ENCODE measurements at places on chromosomes 7 and 10.
A peak's percentile ranks its signal among the peaks of the same experiment; 100 is the strongest.

GRCh38 chr7:129606803-129607202 lies 4.7 kb upstream of the NRF1 start:
- no peaks in the 10 kb centered on the region for H3K27me3 ChIP-seq
- peaks cover 9% of the 10 kb centered on the region for H3K4me1 ChIP-seq
- H3K27ac ChIP-seq, result no peak overlapping the region
- DNase-seq, result no peak
- H3K4me3 ChIP-seq, result no peak overlapping the region

GRCh38 chr10:79098596-79099015 lies 29.8 kb downstream of the ZMIZ1 start:
- H3K4me3 ChIP-seq, result no peak overlapping the region
- H3K27ac ChIP-seq, result no peak overlapping the region
- DNase-seq, result no peak
- H3K27me3 ChIP-seq, result no peaks in the 10 kb centered on the region

DNA sequence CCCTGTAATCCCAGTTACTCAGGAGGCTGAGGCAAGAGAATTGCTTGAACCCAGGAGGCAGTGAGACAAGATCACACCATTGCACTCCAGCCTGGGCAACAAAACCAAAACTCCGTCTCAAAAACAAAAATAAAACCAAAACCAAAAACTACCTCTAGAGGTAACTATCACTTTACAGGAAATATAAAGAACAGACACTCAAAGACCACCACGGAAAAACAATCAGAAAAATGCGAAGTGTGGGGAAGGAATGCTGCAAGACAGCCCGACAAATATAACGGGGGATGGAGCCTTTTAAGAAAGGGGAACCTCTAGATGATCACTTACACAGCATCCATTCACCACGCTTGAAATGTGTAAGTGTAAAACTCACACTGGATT lies 4.3 kb downstream of the HNRNPF start:
- H3K4me3 ChIP-seq, result peak overlapping the region; percentile 98
- H3K27me3 ChIP-seq, result no peaks in the 10 kb centered on the region
- H3K27ac ChIP-seq, result peak overlapping the region; percentile 90
- peaks cover 62% of the 10 kb centered on the region for H3K4me1 ChIP-seq

DNA sequence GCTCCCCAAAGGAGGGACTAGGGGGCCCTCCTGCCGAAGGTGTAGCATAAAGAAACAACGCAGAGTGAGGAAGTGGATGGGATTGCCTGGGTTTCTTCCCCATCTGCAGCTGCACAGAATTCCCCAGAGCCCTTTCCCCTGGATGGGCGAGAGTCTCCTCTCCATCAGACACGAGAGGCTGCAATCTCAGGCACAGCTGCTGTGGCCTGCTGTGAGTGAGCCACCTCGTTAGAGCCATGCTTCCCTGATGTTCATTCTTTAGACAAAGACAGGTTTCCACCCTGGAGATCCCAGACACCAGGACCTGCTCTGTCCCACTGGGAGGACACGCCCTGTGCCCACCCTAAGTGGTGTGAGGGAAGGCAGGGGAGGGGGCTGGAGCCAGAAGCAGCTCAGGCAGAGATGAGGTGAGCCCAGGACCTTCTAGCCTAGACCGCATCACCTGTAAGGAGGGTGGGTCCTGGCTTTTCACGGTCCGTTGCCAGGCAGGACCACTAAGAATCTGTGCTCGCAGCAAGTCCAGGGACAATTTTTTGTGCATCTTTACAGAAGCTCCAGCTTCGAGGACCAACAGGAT lies 268.6 kb upstream of the TCERG1L start:
- H3K27me3 ChIP-seq, result peaks cover 35% of the 10 kb centered on the region
- H3K4me1 ChIP-seq, result no peaks in the 10 kb centered on the region
- H3K27ac ChIP-seq, result no peak overlapping the region
- H3K36me3 ChIP-seq, result no peaks in the 10 kb centered on the region
- no peak overlapping the region for H3K4me3 ChIP-seq
- no peak for DNase-seq

GRCh38 chr10:75091146-75091545 lies 20.3 kb upstream of the SAMD8 start:
- H3K4me1 ChIP-seq, result no peaks in the 10 kb centered on the region
- no peaks in the 10 kb centered on the region for H3K36me3 ChIP-seq
- no peaks in the 10 kb centered on the region for H3K27me3 ChIP-seq
- H3K27ac ChIP-seq, result no peak overlapping the region
- DNase-seq, result no peak

GRCh38 chr10:100510533-100511308 lies 8.9 kb downstream of the SEC31B start:
- no peaks in the 10 kb centered on the region for H3K36me3 ChIP-seq
- DNase-seq, result peak; percentile 76
- H3K4me1 ChIP-seq, result peaks cover 16% of the 10 kb centered on the region
- H3K27ac ChIP-seq, result no peak overlapping the region

DNA sequence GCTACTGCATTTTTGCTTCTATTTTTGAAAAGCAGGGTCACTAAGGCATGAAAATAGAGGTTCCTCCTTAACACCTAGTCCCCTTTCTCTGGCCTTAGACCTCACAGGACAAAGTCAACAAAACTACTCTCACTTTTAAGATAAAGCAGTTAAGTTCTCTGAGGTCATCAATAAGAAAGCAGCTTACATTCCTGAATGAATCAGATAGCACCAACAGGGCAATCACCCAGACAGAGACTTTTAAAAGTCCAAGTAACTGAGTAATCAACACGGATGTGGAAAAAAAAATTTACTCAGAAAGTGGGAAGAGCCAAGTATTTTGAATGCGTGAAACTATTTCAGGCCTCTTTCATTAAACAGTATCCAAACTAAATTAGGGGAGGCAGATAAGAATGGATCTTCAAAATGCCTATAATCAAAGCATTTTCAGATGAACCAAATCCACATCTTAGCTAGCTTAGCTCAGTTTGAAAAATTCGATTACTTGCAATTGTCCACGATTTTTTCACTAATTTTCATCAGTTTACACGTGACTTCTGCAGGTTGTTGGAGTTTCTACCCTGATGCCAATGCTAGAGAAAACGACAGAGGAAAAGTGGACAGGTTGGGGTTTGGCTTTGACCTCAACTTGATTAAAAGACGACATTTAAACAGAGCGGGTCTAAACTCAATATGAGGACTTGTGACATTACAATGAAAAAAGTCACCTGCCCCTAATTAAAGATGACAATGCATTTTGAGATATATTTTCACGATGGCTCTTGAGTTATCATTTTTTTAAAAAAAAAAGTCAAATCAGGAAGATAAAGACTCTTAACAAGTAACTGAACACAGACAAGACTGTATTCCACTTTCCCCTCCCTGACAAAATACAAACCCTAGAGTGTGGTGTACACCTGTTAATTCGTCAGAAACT lies 1.6 kb downstream of the BEND7 start:
- no peak overlapping the region for H3K4me3 ChIP-seq
- no peak overlapping the region for H3K27ac ChIP-seq
- DNase-seq, result peak; percentile 72
